Effector memory CD8-positive, alpha-beta T cell (primary cell): ENCODE measurements at places on chromosomes 7 and 10.
A peak's percentile ranks its signal among the peaks of the same experiment; 100 is the strongest.

DNA sequence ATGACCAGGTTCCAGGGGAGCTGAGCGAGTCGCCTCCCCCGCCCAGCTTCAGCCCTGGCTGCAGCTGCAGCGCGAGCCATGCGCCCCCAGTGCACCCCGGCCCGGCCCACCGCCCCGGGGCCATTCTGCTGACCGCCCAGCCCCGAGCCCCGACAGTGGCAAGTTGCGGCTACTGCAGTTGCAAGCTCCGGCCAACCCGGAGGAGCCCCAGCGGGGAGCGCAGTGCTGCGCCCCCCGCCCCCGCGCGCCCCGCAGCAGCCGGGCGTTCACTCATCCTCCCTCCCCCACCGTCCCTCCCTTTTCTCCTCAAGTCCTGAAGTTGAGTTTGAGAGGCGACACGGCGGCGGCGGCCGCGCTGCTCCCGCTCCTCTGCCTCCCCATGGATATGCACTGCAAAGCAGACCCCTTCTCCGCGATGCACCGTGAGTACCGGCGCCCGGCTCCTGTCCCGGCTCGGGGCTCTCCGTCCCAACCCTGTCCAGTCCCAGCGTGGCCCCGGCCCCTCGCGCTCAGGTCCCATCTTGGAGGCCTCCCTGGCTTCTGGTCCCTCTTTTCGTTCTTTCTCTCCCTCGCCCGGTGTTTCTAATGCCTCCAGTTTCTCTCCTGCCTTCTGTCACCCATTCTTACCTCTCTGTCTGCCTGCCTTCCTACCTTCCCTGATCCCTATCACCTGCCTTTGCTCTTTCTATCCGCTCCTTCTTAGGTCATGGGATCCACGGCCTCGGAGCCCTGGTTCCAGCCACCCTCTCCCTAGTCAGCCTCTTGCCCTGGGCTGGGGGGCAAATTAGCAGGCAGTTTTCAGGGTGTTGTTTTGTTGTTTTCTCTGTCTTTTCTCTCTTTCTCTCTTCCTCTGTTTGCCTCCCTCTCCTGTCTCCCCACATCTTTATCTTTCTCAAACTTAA lies 751 bp downstream of the PAX2 start:
- no peak for DNase-seq

- no peak for DNase-seq
Measured at GRCh38 chr7:133025056-133025455, 56.8 kb downstream of the CHCHD3 start.

GRCh38 chr7:17678896-17679295 lies 261.4 kb downstream of the SNX13 start:
- DNase-seq: no peak

- DNase-seq: no peak
Measured at GRCh38 chr10:129331839-129332220, 135.2 kb upstream of the MGMT start.

- no peak for DNase-seq
Measured at GRCh38 chr7:27883696-27884095, 143.7 kb downstream of the TAX1BP1 start.

DNA sequence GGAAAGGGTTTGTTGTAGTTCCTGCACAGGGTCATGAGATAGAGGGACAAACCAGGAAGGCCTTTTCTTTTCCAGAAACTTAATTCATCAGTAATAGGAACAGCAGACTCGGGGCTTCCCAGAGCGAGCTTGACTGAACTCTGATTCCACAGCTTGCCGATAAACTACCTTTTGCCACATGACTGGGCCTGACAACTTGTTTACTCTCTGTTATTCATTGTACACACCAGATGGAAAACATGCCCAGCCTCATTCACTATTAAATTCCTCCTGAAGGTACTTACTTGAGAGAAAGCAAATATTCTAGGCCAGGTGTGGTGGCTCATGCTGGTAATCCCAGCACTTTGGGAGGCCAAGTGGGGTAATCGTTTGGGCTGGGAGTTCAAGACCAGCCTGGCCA lies 77.1 kb upstream of the FGFR2 start:
- no peak for DNase-seq

- no peak for DNase-seq
Measured at GRCh38 chr10:124146483-124146882, 53.1 kb upstream of the CHST15 start.

DNA sequence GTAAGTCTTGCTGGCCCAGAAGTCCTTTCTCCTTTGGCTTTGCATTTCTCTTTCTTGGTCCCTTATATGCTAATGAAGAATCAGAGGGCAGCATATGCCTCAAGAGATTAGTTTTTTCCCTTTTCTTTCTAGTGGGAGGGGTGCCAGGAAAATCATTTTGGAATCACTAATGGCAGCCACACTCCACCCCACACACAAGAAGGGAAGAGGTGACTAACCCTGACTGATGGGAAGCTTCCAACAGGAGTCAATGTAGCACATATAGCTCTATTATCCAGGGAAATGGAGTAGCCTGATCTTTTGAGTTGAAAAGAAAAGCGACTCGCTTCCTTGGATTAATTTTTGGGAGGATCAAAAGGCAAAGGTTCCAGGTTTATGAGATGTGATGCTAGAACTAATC lies 225.3 kb downstream of the KIF20B start:
- DNase-seq: no peak

DNA sequence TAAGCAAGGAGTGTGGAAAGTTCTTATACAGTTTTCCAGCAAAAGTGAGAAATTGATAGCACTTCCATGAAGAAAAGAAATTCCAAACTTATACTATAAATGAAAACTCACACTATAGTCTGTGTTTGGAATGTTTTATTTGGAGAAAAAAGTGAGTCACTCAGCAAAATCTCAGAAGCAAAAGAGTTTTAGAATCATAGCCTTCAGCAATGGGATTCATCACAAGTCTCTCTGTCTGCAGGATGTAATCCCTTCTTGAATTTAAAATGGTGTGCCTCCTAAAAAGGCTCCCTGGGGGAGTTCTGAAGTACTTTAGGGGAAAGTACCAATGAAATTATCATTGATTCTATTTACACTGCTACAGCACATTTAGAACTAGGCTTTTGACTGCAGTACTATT lies 756.4 kb downstream of the XPNPEP1 start:
- DNase-seq: no peak

- DNase-seq: no peak
Measured at GRCh38 chr10:1858547-1858946, 121.2 kb upstream of the ADARB2 start.

DNA sequence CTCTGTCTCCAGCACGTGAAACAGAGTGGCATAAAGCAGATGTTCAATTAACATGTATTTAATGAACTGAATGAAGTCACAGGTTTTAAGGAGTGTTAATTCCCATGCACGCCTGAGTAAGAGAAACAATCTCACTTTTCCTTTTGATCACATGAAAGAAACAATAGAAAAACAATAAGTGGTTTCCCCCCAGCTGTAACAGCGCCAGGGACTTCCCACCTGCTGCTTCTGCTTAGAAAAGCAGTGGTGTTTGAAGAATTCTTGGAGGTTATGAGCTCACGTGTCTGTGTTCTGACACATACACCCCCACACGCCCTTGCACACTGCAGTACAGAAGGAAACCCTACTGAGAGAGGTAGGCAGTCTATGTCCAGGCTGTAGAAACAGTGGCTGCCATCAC lies 51.3 kb upstream of the FRMD4A start:
- DNase-seq: no peak

GRCh38 chr10:97587183-97587582 lies 2.3 kb upstream of the C10orf62 start:
- no peak for DNase-seq

DNA sequence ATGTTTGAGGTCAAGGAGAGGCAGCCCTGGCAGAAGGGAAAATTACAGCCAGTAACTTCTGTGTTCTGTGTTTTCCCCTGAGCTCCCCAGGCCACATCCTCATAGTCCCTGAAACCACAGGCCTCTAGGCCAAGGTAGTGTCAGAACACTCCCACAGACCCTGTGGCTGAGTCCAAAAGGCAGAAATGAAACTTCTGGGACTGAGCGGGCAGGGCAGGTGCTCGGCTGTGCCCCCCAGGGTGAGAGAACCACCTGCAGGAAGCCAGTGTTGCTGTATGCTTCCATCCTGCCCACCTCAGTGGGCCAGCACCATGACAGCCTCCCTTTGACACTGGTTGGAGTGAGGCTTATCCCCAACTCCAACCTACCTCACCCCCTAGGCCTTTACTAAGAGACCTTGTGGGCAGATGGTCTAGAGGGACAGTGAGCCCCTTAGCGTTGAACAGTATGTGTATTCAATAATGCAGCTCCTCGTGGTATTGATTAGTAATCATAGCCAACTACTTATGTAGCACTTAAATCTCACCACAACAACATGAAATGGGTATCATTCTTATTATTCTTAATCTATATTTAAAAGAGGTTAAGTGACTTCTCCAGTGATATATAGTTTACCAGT lies 30.3 kb downstream of the PIK3CG start:
- DNase-seq: no peak

DNA sequence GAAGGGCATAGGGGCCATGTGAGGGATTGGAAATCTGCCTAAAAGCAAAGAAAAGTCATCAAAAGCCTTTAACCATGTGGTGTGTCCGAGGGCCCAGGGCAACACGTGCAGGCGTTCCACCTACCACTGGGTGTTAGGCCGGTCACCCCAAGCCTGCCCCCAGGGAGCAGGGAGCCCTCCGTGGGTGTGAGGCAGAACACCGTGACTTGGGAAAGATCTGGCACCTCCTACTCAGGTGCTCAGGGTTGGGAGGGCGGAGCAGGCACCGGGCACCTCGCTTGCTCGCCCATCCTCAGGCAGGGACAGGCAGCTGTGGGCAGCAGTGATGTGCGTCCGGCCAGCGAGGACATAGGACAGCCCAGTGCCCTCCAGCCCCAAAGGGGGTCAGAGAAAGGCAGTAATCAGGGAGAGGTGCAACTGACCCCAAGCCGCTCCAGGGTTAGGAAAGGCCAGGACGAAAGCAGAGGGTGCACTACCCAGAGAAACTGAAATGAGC lies 80.7 kb upstream of the CHST15 start:
- no peak for DNase-seq

- DNase-seq: no peak
Measured at GRCh38 chr10:59582780-59583179, 126.9 kb downstream of the SLC16A9 start.

GRCh38 chr7:5396542-5396941 lies 27.1 kb downstream of the TNRC18 start:
- DNase-seq: peak; percentile 45
